ENCODE measurements at places on chromosomes 2 and 18.

DNA sequence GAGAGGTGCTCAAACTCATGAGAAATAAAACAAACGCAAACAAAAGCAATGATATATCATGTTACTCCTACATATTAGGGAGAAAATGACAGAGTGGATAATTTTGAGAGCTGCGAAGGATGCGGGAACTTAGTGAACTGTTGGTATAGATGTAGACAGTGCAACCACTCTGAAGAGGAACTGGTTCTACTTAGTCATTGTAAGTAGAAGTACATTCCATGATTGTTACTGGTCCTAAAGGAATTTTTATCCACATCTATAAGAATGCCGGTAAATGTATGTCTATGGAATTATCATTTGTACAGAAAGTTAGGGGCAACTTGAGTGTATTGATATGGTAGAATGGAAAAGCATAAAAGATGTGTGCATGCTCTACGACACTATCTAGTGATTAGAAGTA lies 1238.4 kb downstream of the LRP1B start:
- DNase-seq = no peak
- H3K36me3 ChIP-seq = no peaks in the 10 kb centered on the region
- no peak overlapping the region for H3K4me3 ChIP-seq
- no peaks in the 10 kb centered on the region for H3K27me3 ChIP-seq
- peaks cover 12% of the 10 kb centered on the region for H3K4me1 ChIP-seq

DNA sequence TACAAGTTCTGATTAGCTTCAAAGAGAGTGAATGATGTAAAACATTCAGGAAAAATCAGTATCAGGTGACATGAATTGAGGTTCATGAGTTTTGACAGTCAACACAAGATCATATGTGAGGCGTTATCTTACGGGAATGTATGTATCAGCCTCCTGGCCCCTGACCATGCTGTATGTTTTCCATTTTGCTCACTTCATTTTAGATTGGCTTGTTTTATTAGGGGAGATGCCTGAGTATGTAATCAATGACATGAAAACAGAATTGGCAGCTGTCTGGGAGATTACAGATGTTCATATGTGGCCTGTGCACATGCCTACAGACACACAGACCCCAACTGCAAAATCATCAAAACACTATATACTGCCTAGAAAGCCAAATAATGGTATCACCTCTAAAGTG lies 168.5 kb upstream of the RND3 start:
- no peak overlapping the region for H3K4me3 ChIP-seq
- no peak overlapping the region for H3K27ac ChIP-seq
- H3K27me3 ChIP-seq = no peaks in the 10 kb centered on the region
- DNase-seq = no peak
- no peaks in the 10 kb centered on the region for H3K4me1 ChIP-seq

- H3K27ac ChIP-seq = no peak overlapping the region
- H3K27me3 ChIP-seq = no peaks in the 10 kb centered on the region
- no peaks in the 10 kb centered on the region for H3K4me1 ChIP-seq
- H3K4me3 ChIP-seq = no peak overlapping the region
- no peak for DNase-seq
These were observed 207.0 kb downstream of the HNMT start for GRCh38 chr2:138171244-138171643.

GRCh38 chr2:9285385-9285920 lies 78.8 kb downstream of the ASAP2 start:
- no peaks in the 10 kb centered on the region for H3K27me3 ChIP-seq
- H3K36me3 ChIP-seq = peaks cover 4% of the 10 kb centered on the region
- peaks cover 43% of the 10 kb centered on the region for H3K4me1 ChIP-seq
- no peak for DNase-seq

- H3K4me3 ChIP-seq = no peak overlapping the region
- H3K36me3 ChIP-seq = peaks cover 6% of the 10 kb centered on the region
- peaks cover 12% of the 10 kb centered on the region for H3K27me3 ChIP-seq
- no peak overlapping the region for H3K27ac ChIP-seq
- no peak for DNase-seq
These were observed 25.1 kb downstream of the SPDYA start for GRCh38 chr2:28835781-28836180.

- H3K4me3 ChIP-seq = no peak overlapping the region
- peaks cover 43% of the 10 kb centered on the region for H3K4me1 ChIP-seq
- peak; percentile 81 for DNase-seq
- peak overlapping the region; percentile 93 for H3K27ac ChIP-seq
- no peaks in the 10 kb centered on the region for H3K27me3 ChIP-seq
- H3K36me3 ChIP-seq = no peaks in the 10 kb centered on the region
These were observed 140.9 kb downstream of the CAPN13 start for GRCh38 chr2:30666266-30666874.

- peaks cover 37% of the 10 kb centered on the region for H3K36me3 ChIP-seq
- DNase-seq = no peak
- peak overlapping the region; percentile 74 for H3K4me3 ChIP-seq
- H3K4me1 ChIP-seq = peaks cover 25% of the 10 kb centered on the region
- peak overlapping the region; percentile 100 for H3K27ac ChIP-seq
These were observed 22.0 kb upstream of the STPG4 start for GRCh38 chr2:47177043-47177565.

- no peaks in the 10 kb centered on the region for H3K36me3 ChIP-seq
- DNase-seq = peak; percentile 39
- H3K27ac ChIP-seq = 0 out of 2 replicates have a peak overlapping the region, but pooled peaks have one; percentile 5
- no peak overlapping the region for H3K4me3 ChIP-seq
- peaks cover 19% of the 10 kb centered on the region for H3K4me1 ChIP-seq
These were observed 13.2 kb downstream of the BMP10 start for GRCh38 chr2:68857855-68858456.

GRCh38 chr2:207459990-207460757 lies 69.6 kb upstream of the CREB1 start:
- no peak overlapping the region for H3K27ac ChIP-seq
- H3K4me3 ChIP-seq = no peak overlapping the region
- no peaks in the 10 kb centered on the region for H3K4me1 ChIP-seq
- H3K27me3 ChIP-seq = no peaks in the 10 kb centered on the region

- no peaks in the 10 kb centered on the region for H3K27me3 ChIP-seq
- H3K4me1 ChIP-seq = peaks cover 45% of the 10 kb centered on the region
- peak overlapping the region; percentile 89 for H3K27ac ChIP-seq
- H3K4me3 ChIP-seq = no peak overlapping the region
- no peaks in the 10 kb centered on the region for H3K36me3 ChIP-seq
- peak; percentile 45 for DNase-seq
These were observed 344.9 kb downstream of the RND3 start for GRCh38 chr2:150142561-150142960.

- no peak overlapping the region for H3K4me3 ChIP-seq
- no peak for DNase-seq
- H3K4me1 ChIP-seq = peaks cover 22% of the 10 kb centered on the region
- no peak overlapping the region for H3K27ac ChIP-seq
- no peaks in the 10 kb centered on the region for H3K36me3 ChIP-seq
These were observed 28.4 kb upstream of the PTMA start for GRCh38 chr2:231679908-231680284.

DNA sequence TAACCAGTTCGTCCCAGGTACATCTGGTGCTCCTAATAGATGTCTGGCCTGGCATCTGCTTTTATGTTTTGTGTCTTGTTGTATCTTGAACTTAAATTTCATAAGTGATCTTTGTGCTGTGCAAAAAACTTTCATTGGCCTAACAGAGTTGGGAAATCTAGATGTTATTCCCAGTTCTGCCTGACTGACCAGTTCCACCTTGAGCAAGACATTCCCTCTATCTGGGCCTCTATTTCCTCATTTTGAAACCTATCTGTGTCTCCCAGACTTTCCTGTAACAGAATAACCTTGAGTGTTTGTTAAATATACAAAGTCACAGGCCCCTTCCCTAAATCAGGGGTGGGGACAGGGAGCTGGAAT lies 90.5 kb upstream of the MSH2 start:
- H3K27me3 ChIP-seq = no peaks in the 10 kb centered on the region
- no peaks in the 10 kb centered on the region for H3K36me3 ChIP-seq
- H3K4me3 ChIP-seq = no peak overlapping the region
- peaks cover 21% of the 10 kb centered on the region for H3K4me1 ChIP-seq
- no peak overlapping the region for H3K27ac ChIP-seq
- no peak for DNase-seq

DNA sequence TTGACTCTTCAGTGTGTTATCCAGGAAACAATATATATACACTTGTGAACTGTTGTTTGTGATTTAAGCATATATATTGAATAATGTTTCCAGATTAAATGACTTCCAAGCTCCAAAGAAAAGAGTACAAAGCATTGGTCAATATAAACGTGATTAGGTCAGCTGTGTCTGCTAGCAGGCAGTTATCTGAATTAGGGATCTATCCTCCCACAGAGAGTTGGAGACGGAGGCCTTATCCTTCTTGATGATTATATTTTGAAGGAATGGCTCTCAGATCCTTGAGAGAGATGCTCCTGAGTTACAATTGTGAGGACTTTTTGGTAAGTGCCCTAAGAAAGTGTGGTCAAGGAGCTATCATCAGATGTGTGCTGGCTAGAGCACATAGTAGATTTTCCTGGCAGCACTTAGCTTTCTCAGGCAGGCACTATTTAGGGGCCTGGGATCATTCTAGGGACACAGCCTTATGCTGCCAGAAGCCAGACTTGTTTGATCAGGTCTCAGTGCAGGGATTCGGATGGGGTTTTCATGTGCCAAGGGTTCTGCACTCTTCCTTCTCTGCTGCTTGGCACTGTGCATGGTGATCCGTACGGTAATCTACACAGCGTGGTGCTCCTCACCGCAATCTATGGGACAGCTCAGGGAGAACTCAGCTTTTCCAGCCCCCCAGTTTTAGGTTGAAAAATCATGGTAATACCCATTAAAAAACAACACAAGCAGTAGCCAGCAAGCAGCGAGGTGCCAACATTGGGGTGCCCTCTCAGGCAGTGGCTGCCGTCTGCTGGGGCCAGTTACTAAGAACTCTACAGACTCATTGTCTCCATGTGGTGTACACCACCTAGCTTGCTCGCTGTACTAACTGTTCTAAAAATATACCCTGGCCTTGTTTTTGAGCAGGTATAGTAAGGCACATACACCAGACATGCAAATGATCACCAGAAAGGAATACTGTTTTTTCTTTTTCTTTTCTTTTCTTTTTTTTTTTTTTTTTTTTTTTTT lies 8.0 kb upstream of the ZDBF2 start:
- no peak overlapping the region for H3K27ac ChIP-seq
- no peaks in the 10 kb centered on the region for H3K4me1 ChIP-seq
- no peak for DNase-seq
- no peaks in the 10 kb centered on the region for H3K36me3 ChIP-seq
- H3K27me3 ChIP-seq = peaks cover 11% of the 10 kb centered on the region

- no peak for DNase-seq
- no peak overlapping the region for H3K4me3 ChIP-seq
- H3K27me3 ChIP-seq = no peaks in the 10 kb centered on the region
These were observed 132.3 kb upstream of the DLX2 start for GRCh38 chr2:172234716-172235691.

DNA sequence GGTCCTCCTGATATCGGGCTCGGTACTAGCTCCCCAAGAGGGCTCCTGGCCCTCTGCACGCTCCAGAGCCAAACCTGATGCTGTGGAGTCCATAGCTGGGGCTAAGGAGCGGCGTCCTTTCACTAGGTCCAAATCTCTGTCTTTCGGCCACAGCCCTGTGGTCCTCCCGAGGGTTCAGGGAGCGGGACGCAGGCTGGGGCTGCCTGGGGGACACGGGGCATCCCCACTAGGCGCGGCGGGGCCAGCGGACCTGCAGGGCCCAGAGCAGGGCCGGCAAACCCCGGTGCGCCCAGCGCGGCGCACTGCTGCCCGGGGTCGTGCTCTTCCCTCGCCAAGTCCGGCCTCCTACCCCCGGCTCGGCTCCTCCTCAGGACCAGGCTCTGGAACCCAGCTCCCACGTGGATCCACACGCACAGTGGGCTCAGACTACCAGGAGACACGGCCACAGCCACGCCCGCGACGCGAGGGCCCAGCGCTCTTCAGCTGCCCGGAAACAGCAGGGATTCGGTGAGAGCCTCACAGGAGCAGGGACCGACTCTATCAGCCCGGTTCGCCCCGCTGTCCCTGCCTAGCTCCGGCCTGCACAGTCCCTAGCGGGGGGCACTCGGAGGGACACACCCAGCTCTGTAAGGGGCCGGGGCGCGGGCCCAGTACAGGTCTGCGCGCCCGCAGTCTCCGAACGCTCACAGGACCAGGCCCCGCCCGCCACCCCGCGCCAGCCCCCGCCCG lies 593 bp downstream of the ZNF514 start:
- peaks cover 13% of the 10 kb centered on the region for H3K4me1 ChIP-seq
- peak overlapping the region; percentile 67 for H3K4me3 ChIP-seq
- no peaks in the 10 kb centered on the region for H3K27me3 ChIP-seq
- H3K27ac ChIP-seq = peak overlapping the region; percentile 28

- no peak overlapping the region for H3K4me3 ChIP-seq
- H3K27ac ChIP-seq = no peak overlapping the region
- H3K27me3 ChIP-seq = 0 out of 2 replicates have a peak, but pooled peaks cover 3% of the 10 kb centered on the region
These were observed 226.7 kb upstream of the HNRNPA3 start for GRCh38 chr2:176985871-176986270.

GRCh38 chr18:48785091-48785614 lies 165.6 kb downstream of the SMAD7 start:
- H3K27me3 ChIP-seq = no peaks in the 10 kb centered on the region
- H3K27ac ChIP-seq = no peak overlapping the region
- DNase-seq = no peak
- peaks cover 24% of the 10 kb centered on the region for H3K4me1 ChIP-seq
- H3K4me3 ChIP-seq = no peak overlapping the region

GRCh38 chr2:19611491-19612332 lies 253.3 kb upstream of the OSR1 start:
- no peaks in the 10 kb centered on the region for H3K4me1 ChIP-seq
- H3K27ac ChIP-seq = no peak overlapping the region
- no peaks in the 10 kb centered on the region for H3K36me3 ChIP-seq
- no peak for DNase-seq
- H3K27me3 ChIP-seq = no peaks in the 10 kb centered on the region

DNA sequence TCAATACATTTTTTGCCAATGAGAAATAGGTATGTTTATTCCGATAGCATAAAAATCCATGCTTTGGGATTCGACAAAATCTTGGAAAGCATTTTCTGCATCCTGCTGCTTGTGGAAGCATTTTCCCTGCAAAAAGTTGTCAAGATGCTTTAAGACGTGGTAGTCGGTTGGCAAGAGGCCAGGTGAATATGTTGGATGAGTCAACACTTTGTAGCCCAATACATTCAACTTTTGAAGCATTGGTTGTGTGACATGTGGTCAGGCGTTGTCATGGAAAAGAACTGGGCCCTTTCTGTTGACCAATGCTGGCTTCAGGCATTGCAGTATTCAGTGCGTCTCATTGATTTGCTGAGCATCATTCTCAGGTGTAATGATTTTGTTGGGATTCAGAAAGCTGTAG lies 764.5 kb downstream of the TRIB2 start:
- H3K4me1 ChIP-seq = no peaks in the 10 kb centered on the region
- no peak overlapping the region for H3K4me3 ChIP-seq
- no peaks in the 10 kb centered on the region for H3K36me3 ChIP-seq
- no peak overlapping the region for H3K27ac ChIP-seq
- H3K27me3 ChIP-seq = no peaks in the 10 kb centered on the region

DNA sequence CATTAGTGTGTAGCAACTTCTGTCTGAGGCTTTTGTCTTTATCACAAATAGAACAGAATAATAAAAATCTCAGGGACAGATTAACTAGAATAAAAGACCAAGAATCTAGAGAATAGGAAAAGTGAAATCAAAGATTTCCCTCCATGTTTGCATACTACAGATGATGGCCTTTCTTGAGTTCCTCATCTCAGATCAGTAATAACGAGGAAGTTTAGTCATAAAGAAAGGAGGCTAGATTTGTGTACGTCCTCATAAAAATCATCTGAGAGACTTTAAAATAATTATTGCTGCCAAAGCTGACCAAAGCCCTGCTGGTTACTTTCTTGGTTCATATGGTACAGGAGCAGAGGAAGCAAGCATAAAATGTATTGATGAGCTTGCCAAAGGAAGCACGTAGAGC lies 117.3 kb downstream of the MIB1 start:
- no peak overlapping the region for H3K27ac ChIP-seq
- no peaks in the 10 kb centered on the region for H3K27me3 ChIP-seq
- peaks cover 15% of the 10 kb centered on the region for H3K36me3 ChIP-seq
- H3K4me1 ChIP-seq = no peaks in the 10 kb centered on the region

- no peaks in the 10 kb centered on the region for H3K4me1 ChIP-seq
- H3K27me3 ChIP-seq = no peaks in the 10 kb centered on the region
- H3K36me3 ChIP-seq = no peaks in the 10 kb centered on the region
These were observed 553.7 kb upstream of the SYT4 start for GRCh38 chr18:43830947-43831346.
